ENCODE measurements at places on chromosomes 6 and 20. TPM values are rescaled to one million over a fixed set of nuclear protein-coding genes. Genes with fewer than 3 reads are reported as not detected.

GRCh38 chr6:159701413-159701999 is 8.5 kb upstream of the SOD2 start:
- DNase-seq, result peak; percentile 82

The SLC22A1 gene
- 1.1 TPM for total RNA-seq

DNA sequence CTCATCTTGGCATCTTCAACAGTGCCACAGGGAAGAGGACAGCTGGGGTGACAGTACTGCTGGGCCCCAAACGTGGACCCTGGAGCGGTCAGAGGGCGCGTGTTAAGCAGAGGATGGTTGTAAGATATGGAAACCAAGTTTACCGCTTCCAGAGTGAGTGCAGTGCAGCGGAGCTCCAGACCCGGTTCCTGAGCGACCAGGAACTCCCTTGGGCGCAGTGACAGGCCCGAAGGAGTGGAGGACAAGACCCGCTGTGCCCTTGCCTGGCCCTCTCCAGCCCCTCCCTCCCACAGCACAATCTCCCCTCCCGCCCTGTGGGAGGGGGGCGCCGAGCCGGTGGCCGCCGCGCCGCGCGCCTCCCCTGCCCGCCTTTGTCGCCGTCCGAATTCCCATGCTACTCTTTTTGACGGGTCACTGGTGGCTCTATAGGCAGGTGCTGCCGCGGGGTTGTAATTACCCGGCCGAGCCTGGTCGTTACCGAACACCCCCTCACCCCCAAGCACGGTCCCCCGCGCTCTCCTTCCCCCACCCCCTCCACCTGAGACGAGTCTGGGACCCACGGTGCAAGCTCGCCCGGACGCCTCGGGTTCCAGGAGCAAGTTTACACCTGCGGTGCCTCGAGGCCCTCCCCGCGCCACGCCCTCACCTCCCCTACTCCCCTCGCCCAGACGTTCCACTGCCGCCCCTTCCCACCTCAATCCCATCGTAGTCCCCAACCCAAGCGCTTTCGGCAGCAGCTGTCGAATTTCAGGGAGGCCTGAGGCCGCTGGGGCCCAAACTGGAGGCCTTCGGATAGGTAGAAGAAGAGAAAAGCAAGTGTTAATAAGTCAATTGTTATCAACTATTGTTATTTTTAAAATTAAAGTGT is 3.9 kb downstream of the NR2E1 start:
- DNase-seq, result no peak

GRCh38 chr6:27422651-27423332 is 34.2 kb downstream of the ZNF391 start:
- no peak for DNase-seq

DNA sequence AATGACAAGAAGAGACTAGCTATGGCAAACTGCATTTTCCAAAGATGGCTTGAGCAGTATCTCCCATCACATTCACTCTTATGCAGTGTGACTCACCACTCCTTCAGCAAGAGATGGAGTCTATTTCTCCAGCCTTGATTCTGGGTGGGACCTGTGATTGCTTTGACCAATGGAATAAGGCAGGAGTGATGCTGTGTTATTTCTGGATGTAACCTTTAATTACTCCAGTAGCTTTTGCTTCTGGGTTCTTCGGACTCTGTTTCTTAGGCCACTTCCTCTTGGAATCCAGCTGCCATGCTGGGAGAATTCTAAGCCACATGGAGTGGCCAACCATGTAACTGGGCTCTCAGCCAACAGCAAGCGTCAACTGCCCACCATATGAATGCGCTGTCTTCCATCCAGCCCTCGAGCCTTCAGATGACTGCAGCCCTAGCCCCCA is 50.7 kb downstream of the TGM2 start:
- peak; percentile 64 for DNase-seq

The CD40 gene
- total RNA-seq, result not detected

The KCNK16 gene
- total RNA-seq, result not detected

The UNC93A gene
- total RNA-seq, result not detected

DNA sequence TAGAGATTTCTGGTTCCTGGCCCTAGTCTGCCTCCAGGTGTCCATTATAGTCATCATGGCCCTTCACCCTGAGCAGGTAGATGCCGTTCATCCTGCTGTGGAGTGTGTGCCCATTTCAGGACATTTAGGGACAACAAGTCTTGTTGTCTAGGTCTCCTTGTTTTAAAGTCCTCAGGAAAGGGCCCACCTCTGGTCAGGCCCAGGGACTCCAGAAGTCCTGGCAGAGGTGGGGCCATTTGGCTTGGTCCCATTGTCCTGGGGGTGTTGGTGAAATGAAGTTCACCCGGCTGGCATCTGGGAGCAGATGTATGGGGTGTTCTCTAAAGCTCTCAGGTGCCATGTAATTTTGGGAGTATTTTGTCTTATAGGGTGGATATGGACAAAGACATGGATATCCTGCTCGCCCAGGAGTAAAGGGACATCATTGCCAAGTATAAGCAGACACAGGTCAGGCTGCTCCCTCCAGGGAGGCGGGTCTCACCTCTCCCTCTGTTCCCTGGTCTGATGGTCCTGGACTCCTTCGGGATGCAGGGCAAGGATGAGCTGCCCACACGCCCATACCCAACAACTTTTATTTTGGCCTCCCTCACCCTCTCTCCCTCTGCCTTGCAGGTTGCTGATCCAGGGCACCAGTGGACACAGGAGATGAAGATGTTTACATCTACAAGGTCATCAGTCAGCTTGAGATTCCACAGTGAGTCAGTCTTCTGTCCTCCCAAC is 31.7 kb upstream of the MAS1L start:
- DNase-seq, result no peak

GRCh38 chr6:24436979-24437378 is 34.2 kb downstream of the MRS2 start:
- no peak for DNase-seq

DNA sequence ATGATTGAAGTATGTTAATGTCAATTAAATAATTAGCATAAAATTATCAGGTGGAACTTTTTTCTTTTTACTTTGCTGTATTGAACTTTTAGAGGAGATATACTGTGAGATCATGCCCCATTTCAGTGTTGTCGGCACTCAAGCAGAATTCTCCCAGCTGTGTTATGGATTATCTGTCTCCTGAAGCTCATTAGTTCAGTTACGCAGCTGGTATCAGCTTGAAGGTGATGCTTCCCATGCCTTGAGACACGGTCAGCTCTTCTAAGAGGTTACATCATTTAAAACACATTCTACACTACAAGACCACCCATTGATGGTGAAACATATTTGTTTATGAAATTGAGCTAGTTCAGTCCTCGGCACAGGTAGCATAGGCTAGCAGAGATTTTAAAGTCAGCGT is 68.9 kb upstream of the PHACTR2 start:
- no peak for DNase-seq

DNA sequence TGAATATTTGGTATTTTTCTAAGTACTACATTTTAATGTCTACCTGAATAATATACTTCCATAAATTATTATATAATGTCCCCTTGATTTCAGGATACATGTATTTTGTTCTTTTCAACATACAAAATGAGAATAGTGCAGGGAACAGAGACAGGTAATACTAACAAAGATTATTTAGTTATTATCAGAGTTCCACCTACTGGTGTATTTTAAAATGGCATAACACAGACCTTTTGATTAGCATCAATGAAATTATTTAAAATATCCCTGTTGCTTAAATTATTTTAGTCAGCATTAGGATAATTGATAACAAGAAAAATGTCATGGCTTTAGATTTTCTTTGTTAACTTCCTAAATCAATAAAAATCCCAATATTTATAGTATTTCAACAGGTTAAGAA is 184.0 kb downstream of the PRDM13 start:
- DNase-seq, result no peak

The SLC22A3 gene
- total RNA-seq, result not detected

- no peak for DNase-seq
Measured at GRCh38 chr6:16146028-16146427, 17.1 kb downstream of the MYLIP start.

GRCh38 chr6:3220366-3220765 is 7.1 kb downstream of the TUBB2B start:
- no peak for DNase-seq

DNA sequence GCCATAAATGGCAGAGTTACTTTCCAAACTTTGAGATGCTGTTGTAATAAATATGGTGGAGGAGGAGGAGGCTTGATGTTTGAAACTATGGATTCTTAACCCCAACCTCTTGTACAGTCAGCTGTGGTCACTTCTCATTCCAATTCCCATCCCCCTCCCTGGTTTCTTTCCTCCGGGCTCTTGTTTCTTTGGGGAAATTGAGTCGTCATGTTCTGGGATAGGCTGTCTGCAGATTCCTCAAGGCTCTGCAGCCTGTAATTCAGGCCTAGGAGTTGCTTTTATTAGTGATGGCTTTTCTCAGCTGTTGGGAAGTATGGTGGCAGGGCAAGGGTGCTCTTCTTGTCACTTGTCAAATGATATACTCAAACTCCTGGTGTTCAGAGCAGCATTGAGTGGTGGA is 2.6 kb downstream of the PTK7 start:
- no peak for DNase-seq

GRCh38 chr6:45956663-45957062 is 59.0 kb downstream of the CLIC5 start:
- no peak for DNase-seq

The NCOA7 gene
- total RNA-seq, result 5.0 TPM

- DNase-seq, result no peak
Measured at GRCh38 chr20:10699941-10700340, 26.1 kb upstream of the JAG1 start.

- DNase-seq, result no peak
Measured at GRCh38 chr20:34525342-34525708, 9.1 kb downstream of the DYNLRB1 start.

DNA sequence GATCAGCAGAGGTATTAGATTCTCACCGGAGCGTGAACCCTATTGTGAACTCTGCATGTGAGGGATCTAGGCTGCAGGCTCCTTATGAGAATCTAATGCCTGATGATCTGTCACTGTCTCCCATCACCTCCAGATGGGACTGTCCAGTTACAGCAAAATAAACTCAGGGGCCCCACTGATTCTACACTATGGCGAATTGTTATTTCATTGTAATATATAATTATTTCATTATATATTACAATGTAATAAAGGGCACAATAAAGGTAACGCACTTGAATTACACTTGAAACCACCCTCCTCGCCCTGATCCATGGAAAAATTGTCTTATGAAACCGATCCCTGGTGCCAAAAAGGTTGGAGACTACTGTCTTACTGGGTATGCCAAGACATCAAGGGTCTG is 18.6 kb downstream of the PRKN start:
- DNase-seq, result no peak

DNA sequence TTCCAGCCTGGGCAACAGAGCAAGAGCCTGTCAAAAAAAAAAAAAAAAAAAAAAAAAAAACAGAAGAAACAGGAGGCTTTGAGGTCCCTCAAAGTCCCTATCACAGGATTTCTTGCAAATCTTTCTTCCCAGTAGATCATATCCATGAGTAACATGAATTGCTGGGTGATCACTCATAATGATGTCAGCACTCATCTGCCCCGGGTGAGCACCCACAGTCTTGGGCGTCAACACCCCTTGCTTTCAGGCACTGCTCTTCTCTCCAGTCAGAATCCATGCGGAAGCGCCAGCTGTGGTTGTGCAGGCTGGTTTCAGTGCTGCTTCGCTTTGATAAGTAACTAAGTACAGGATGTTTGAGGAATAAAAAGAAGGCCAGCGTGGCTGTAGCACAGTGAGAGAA is 40.2 kb upstream of the INSM1 start:
- DNase-seq, result peak; percentile 82

DNA sequence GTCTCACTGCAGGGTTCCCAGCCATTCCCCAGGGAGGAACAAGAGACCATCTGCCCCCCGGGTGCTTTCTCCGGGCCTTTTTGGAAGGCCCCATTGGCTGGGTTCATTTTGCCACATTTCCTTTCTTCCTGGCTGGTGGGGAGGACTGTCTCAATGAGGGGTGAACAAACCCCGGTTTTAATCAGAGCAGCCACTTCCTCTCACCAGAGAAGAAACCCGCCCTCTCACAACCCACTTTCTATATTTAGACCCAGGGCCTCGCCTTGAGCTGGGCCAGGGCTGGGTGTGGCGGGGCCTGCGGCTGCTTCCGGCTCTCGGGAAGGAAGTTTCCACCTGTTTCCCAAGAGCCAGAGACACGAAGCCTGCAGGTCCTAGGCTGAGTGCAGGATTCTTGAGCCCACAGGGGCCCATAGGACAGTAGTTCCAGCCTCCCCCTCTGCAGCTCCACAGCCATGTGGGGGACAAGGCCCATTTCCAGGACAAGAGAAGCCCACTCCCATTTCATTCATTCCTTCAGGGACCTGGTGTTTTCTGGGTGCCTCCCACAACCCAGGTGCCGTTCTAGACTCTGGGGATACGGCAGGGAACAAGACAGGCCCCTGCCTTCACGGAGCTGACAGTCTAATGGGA is 41.8 kb downstream of the RBM38 start:
- peak; percentile 57 for DNase-seq

GRCh38 chr6:139240161-139241010 is 51.4 kb downstream of the TXLNB start:
- peak; percentile 13 for DNase-seq

DNA sequence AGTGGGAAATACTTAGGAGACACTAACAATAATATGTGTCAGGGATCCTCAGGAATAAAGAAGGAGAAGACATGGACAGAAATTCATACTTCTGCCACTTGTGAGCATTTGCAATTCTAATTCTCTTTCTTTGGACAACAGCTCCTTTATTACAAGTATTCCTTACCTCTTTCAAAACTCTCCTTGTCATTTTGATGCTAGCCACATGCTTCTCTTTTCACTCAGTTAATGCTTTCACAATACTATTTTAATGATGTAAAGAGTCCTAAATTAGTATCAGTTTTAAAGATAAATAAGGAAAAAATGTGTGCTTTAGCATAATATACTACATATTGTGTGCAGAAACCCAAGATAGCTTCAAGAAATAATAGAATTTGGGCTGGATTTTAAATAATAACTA is 62.5 kb downstream of the AHI1 start:
- no peak for DNase-seq

GRCh38 chr20:7974785-7975435 is 34.7 kb upstream of the HAO1 start:
- DNase-seq, result no peak

- DNase-seq, result no peak
Measured at GRCh38 chr6:105445481-105445880, 42.6 kb upstream of the PREP start.

DNA sequence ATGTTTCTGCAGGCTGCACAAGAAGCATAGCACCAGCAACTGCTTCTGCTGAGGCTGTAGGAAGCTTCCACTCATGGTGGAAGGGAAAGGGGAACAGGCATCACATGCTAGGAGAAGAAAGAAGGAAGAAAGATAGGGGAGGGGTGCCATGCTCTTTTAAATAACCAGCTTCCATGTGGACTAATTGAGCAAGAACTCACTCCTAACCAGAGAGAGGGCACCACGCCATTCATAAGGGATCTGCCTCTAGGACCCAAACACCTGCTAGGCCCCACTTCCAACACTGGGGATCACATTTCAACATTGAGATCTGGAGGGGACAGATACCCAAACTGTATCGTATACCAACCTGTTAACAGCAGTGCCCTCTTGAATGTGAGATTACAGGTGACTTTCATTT is 46.9 kb upstream of the ARMC2 start:
- DNase-seq, result no peak

The STMND1 gene
- not detected for total RNA-seq

- DNase-seq, result peak; percentile 32
Measured at GRCh38 chr6:124123617-124124209, 320.0 kb downstream of the NKAIN2 start.

Data from HT1080 (cell line).